ENCODE measurements at places on chromosomes 7 and 10.

DNA sequence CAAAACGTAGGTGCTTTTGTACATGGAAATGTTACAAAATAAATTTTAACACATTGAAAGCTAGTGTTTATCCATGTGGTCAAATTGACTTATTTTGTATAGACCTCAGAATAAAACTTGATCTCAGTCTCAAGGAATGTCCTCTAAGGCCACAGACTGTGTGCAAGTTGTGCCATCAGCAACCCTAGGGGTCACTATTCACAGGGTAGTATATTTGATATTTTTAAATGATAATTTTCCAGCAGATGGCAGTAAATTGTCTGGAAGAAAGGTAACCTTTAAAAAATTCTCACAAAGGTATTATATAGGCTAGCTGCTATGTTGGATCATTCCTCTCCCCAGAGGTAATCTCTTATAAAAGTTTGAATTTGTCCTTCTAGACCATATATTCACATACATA is 12.9 kb upstream of the SNX10 start:
- DNase-seq, result no peak

GRCh38 chr7:106484562-106484961 is 176.4 kb downstream of the CCDC71L start:
- DNase-seq, result no peak

DNA sequence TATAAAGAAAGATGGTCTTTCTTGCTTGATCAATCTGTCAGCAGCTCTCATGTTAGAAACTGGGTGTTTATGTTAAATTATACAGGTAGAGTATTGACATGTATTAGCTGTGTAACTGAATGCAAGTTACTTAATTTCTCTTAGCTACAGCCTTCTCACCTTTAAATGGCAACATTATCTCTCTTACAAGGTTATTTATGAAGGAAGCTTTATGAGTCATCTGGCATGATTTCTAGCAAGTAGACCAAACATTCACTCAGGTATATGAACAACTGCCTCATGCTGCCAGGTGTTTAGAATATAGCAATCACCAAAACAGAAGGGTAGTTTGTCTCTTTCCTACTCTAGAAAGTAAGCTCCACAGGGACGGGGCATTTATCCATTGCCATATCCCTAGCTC is 8.5 kb downstream of the ARL4A start:
- DNase-seq, result no peak

DNA sequence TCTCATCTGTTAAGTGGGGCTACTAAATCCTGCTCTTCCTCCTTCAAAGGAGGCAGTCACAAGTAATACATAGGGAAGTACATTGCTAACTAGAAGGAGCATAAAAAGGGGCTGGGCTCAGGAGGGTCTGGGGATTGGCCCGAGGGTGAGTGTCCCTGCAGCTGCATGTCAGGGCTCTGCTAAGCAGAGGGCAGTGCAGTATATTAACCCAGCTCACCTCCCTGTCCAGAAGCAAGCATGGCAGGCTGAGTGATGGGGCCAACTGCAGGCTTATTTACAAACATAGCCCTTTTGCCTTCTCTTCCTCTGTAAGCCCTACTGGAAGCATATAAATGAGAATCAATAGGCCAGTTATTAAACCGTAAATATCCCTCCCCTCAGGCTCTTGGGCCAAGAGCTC is 143.2 kb upstream of the PCBD1 start:
- DNase-seq, result no peak

DNA sequence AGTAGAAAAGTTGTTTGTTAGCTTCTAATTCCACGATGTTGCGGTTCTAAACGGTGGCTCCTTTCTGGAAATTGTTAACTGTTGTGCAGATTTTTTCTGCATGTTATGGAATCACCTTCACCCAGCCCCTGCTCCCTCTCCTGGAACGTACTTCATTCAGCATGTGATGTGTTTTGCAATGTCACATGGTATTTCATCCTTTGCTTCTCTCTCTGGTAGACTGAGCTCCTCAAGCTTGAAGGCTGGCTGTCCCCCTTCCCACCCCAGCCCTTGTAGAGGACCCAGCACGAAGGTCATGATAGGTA is 4.4 kb downstream of the PPP2R2D start:
- DNase-seq, result no peak

All from T-helper 1 cell (primary cell).